ENCODE measurements at places on chromosomes 5 and 9. TPM values are rescaled to one million over a fixed set of nuclear protein-coding genes. Genes with fewer than 3 reads are reported as not detected.

PTCD2 gene
- 17.3 TPM for total RNA-seq

- DNase-seq: no peak
Measured at GRCh38 chr9:115225459-115226116, 107.6 kb upstream of the TNC start.

DNA sequence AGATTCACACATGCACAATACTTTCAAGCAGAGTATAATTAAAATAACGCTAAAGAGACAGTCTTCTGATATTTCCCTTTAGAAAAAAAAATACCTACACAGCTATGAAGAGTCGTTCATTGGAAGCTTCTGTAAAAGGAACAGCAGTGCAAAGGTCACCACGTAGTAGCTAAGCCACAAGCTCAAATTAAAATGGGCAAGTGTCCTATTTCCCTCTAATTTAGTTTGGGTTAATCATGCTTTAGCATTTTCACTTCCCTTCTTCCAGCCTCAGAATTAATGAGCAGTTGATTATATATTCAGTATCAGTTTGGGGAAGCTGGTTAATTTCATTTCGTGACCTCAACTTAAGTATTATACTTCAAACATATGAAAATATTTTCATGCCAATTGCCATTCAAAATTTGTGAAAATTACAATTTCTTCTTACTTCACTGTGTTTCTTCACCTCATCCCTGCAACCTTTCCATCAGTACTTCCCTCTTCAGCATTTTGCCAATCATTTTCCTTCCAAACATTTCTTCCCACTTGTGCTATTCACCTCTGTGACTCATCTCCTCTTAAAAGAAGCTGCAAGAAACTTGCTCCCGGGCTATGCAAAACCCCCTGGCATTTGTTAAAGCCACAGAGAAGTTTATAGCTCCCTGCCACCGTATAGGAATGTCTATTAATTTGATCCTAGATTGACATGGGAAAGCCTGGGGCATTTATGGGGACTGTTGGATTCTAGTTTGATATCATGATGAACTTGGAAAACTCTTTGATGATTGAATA, 83.0 kb downstream of the DMRTA1 start:
- no peak for DNase-seq

AQP3 gene
- 7.7 TPM for total RNA-seq

GRCh38 chr9:967903-968641, 8.4 kb upstream of the DMRT3 start:
- DNase-seq: no peak
